NCI-H1436 (cell line): ENCODE measurements at places on chromosomes 4 and X.

- no peak for DNase-seq
These were observed 92.5 kb downstream of the FAM13A start for GRCh38 chr4:88964450-88964849.

GRCh38 chrX:37767430-37767829 lies 12.4 kb upstream of the CYBB start:
- DNase-seq: no peak

DNA sequence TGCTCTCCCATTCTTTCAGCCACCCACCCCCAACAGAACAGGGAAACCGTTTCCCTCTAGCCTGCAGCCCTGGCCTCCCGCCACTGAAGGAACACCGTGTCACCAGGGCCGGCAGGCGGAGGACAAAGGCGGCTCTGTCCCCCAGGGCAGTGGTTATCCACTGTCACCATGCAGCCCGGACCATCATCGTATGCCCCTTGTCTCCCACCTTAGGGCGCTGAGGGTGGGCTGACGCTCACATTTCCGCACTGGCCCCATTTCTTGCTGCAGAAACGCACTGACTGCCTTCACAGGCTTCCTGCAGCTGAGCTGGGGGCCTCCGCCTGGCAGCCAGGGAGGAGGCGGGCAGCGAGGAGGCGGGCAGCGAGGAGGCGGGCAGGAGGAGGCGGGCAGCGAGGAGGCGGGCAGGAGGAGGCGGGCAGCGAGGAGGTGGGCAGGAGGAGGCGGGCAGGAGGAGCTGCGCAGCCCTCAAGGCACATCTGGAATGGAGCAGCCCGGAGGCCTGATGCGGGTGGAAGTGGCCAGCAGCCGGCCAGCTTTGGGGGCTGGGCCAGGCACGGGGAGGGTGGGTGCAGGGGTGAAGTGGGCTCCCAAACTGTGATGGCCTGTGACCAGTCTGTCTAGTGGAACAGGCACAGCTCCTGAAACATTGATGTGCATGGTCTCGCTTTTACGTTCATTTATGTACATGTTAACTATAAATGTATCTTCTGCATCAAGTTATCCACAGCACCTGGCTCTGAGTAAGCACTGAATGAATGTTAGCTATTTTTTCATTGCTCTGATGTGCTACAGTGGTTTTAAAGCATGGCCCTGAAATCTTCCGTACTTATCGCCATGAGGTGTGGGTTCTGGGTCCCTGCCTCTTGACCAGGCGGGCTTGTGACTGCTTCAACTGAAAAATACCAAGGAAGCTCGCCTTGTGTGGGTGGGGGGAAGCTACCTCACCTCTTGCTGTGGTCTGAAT lies 20.6 kb upstream of the KIAA0232 start:
- DNase-seq: no peak

DNA sequence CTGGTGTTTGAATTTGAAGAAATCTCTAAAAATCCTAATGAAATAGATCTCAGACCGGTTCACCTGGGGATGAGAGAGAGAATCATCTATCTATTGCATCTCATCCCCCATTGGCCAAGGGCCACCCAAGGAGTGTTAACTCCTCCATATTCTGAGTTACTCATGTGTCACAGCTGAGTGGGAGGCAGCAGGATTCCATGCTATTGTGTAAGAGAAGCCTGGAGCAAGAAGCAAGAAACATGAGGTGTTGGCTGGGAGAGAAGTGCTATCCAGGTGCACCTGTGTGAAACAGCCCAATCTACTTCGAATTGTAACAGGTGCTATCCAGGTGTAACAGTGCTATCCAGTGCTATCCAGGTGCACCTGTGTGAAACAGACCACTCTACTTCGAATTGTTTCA lies 150.3 kb upstream of the MAOA start:
- no peak for DNase-seq

- DNase-seq: no peak
These were observed 334.5 kb upstream of the IGFBP7 start for GRCh38 chr4:57444671-57445070.

DNA sequence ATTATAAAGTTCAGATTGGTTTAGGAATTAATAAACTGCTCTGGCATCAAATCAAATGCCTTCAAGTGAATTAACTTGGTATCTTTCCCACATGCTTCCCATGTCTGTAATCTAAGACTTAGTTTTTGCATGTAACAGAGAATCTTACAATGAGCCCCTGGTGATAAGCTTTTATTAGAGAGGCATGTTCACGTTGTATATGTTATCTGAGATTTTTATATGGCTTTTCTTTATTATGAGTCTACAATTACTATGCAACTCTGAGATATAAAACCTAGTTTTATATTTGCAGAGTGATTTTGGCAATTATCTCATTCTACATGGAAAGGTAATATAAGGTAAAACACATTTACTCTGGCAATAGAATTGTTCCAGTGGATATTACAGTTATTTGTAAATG lies 1578.4 kb upstream of the IGFBP7 start:
- DNase-seq: peak; percentile 34

GRCh38 chr4:23068287-23068686 lies 375.6 kb downstream of the GBA3 start:
- no peak for DNase-seq

DNA sequence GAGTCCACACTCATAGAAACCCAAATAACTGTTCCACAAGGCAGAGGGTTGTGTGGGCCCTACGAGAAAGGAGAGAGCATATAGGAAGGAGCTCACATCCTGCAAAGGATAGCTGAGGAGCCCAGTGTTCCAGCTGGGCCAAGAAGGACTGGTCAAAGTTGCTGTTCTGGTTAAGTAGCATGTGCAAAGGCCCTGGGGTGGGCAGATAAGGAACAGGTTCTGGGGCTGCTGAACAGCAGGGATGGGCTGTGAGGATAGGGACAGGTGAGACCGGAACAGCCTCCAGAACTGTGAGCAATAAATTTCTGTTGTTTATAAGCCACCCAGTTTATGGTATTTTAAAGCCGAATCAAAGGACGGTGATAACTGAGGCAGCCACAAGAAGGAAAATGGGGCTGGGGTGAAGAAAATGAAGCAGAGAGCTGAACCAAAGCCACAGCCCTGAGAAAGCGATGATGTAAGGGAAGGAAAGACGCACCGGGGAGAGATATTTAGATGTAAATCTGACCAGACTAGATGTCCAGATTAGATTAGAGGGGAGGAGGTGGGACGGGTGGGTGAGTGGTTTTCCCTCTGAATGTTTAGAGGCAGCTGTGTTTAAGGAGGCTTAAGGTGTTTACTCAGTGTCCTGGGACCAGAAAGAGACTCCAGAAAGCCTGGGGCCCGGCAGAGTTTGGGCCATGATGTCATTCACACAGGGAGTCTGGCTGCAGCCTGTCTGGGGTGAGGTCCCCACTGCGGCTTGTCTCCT lies 180.8 kb upstream of the BCOR start:
- DNase-seq: no peak

- DNase-seq: no peak
These were observed 58.5 kb downstream of the ASMT start for GRCh38 chrX:1673337-1673736.

DNA sequence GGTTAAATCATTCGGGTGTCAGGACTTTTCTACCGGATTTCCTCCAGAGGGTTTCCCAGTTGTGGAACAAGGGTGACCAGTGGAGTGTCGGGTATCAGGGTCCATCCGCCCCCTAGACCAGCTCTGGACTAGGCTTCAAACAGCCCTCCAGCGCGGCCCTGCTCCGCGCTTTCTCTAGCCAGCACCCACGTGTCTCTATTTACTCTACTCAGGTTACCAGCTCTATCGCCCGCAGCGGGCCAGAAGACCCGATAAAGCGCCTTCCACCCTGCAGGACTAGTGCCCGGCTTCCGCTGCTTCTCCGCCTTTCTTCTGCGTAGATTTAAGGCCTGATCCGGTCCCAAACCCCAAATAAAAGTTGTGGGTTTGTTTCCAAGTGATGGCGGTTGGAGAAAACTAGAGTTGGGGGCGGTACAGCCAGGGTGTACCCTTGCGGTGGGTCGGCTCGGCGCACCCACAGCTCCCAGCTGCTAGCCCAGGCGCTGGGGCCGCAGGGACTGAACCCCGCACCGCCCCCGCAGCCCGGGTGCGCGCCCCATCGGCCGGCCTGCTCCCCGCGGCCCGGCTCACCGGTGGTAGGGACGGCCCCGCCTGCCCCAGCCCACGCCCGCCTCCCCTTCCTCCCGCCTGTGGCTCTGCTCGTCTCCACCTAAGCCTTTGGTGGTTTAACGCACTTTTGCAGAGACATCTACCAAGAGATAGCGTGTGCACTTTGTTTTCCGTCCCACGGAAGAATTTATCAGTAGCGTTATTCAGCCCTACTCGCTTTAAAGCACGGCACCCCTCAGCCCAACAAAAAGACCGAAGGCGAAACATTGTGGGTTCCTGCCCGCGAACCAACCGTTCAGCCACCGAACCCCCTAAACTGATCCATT lies 2.1 kb downstream of the LEF1 start:
- peak; percentile 19 for DNase-seq

DNA sequence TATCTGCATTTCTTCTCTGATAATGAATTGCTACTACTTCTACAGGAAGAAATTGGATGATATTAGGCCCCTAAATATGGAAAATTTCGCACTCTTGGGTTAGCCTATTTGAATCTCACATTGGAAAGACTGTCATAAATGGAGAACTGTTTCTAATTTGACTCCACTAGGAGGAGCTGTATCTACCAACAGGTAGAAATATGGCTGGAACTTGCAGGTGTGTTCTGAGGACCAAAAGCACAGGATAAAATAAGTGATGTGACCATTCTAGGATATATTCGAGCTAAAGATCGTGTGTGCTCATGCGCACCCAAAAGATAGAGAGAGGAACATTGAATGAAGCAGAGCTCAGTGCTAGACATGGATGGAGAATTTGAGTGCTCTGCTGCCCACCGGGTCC lies 4.8 kb upstream of the NKAP start:
- no peak for DNase-seq

GRCh38 chr4:61199873-61200186 lies 296 bp upstream of the ADGRL3 start:
- no peak for DNase-seq

GRCh38 chrX:53319614-53320542 lies 38.5 kb upstream of the IQSEC2 start:
- DNase-seq: no peak

DNA sequence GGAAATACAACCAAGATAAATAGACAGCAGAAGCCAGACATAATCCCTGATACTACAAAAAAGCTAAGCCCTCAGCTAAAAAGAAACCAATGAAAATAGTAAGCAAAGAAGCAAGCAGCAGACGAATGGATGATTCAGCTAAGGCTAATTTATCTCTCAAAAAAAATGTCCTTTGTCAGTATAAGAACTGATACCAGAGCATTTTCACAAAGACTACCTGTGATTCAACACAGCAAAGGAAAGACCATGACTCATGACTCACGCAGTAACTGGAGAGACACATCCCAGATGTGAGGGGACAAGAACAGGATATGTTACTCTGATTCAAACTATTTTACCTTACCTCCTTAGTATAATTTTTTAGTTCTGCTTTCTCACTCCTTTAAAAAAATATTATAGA lies 22.7 kb upstream of the TMPRSS11F start:
- no peak for DNase-seq

DNA sequence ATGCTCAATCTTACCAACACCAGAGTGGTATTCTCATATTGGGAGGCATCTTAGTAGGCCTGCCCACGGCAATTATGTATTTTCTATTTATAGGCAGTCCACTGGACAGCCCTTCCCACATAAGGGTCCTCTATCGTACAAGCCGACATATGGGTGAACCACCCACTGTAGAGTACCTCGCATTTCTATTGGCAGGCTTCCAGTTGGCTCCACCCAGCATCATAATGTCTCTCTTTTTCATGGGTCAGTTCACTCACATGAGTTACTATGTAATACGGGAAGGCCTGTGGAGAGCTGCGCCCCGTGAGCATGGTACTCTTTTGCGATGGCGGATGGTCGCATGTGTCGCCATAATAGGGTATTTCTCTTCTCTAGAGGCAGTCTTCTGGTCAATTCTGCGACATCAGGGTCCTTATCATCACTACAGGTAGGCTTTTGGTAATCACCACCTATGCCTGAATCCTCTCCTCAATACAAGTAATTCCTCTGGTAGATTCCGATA lies 29.4 kb upstream of the FOXR2 start:
- no peak for DNase-seq

- DNase-seq: no peak
These were observed 91.6 kb downstream of the AREG start for GRCh38 chr4:74536557-74536956.

- DNase-seq: no peak
These were observed 310.7 kb downstream of the STK32B start for GRCh38 chr4:5361968-5362367.

DNA sequence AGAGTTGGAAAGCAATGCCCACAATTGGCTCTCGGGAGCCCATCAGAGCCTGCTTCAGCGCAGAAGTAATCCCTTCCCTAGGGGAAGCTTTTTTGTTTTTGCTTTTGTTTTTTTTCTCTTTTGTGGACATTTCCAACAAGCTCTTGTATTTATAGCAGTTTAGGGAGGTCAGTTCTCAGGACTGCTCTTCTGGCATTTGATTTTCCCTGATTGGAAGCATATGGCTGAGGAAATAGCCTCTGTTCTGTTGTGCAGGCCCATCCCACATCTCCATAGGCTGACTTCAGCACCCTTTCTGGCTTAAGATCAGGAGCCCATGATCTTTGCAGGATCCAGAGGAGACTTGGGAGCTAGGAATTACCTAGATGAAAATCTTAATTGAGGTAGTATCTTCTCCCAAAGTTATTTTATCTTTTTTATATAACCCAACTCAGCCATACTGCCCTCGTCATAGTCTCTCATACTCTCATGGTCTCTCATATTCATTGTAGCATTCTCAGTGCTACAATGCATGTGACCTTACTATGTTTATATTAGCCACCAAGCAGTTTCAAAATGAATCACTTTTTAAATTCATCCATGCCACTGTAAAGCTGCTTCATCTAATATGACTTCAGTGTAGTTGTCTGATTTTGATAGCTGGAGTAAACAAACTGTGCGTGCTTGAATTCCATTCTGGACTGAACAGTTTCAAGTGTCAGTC lies 16.7 kb downstream of the PAGE4 start:
- no peak for DNase-seq

- DNase-seq: no peak
These were observed 17.6 kb downstream of the LNX1 start for GRCh38 chr4:53573696-53574095.

- peak; percentile 61 for DNase-seq
These were observed 4.6 kb upstream of the KANTR start for GRCh38 chrX:53089224-53089842.

DNA sequence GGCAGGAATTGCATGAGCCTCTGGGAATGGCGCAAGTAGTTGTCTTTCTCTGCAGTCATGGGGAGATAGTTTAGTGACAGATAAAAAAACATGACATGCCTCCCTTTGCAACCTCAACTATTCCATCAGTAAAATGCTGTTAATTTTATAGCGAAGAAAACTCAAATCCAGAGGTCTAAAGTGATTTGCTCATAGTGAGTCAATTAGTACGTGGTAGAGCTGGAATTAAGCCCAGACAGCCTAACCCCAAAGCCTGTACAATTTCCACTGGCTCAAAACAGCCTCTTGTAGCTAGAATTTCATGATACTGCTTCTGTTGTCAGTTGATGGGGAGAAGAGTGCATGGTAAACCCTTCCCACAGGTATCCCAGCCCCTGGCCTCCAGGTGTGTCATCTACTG lies 81.3 kb upstream of the TRPC5 start:
- DNase-seq: no peak

DNA sequence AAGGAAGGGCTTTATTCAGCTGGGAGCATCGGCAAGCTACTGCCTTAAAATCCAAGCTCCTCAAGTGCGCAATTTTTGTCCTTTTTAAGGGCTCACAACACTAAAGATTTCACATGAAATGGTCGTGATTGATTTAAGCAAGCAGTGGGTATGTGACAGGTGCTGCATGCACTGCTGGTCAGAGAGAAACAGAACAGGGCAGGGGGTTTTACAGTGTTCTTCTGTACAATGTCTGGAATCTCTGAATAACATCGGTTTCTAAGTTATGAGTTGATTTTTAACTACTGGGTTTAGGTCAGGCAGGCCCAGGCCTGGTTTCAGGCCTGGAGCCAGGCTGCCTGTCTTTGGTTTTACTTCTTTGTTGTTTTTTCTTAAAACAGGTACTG lies 6.0 kb downstream of the UGT2B17 start:
- no peak for DNase-seq
